Effector CD4-positive, alpha-beta T cell (primary cell): ENCODE measurements at places on chromosomes 11 and 22.

- DNase-seq = no peak
Observed at GRCh38 chr11:34358258-34358727, 483 bp upstream of the ABTB2 start.

- no peak for DNase-seq
Observed at GRCh38 chr22:38774496-38775166, 18.8 kb upstream of the SUN2 start.

GRCh38 chr11:13114566-13115379, 105.7 kb downstream of the RASSF10 start:
- no peak for DNase-seq

DNA sequence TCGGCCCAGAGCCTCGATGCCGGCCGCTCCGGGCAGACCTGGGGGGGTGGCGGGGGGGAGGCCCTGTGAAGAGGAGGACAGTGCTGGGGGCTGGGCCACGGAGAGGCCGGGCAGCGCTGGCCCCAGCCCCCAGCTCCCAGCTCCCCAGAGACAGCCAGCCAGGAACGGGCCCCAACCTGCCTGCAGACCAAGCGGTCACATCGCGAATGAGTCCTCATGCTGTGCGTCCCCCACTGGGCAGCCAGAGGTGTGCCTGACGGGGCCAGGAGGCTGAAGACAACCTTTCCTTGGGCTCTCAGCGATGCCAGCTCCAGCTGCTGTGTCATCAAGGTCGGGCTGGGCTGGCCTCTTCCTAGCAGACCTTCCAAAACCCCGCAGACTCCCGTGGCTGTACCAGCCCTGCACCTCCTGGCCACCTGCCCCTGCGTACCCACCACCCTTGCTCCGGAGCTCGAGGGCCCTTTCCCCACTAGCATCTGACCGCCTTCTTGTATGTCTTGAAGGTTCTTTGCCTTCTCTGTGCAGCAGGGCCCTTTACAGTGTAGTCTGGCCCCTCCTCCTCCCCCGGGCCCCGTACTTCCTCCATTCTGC, 88.4 kb downstream of the CDKN1C start:
- DNase-seq = peak; percentile 1

- no peak for DNase-seq
Observed at GRCh38 chr11:67558084-67558772, 25.4 kb upstream of the GSTP1 start.

GRCh38 chr11:29293825-29294224, 723.0 kb downstream of the KCNA4 start:
- no peak for DNase-seq

- no peak for DNase-seq
Observed at GRCh38 chr11:131302836-131303235, 67.6 kb upstream of the NTM start.

DNA sequence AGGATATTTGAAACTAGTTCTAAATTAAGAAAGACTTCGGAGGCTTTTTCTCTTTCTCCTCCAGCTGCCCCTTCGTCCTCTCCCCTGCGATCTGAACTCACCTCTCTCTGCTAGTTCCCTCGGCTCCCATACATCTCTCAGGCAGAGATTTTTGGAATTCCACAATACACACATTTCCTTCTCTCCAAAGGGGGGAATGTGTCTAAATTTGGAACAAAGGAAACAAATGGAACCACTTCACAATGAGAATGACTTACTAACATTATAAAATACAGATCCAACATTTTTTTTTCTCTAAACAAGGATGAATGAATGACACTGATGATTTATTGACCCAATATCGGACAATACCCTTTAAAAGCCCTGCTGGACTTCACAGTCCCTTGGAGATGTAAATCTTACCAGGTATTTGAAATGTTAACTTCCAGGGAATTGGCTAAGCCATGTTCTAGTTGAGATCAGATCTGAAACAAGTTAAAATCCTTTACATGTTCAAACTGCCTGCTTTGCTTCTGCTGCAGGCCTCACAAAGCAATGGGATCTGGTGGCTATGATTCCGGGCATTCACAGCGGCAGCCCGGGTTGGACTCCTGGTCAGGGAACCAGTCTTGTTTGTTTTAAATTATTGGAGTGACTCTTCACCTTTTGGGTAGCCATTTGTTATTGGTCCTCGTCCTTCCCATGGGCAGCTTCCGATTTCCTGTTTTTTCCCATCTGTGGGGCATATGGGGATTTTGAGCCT, 20.5 kb upstream of the GSTP1 start:
- DNase-seq = no peak
